Ureter (tissue), 1 donor: ENCODE measurements at places on chromosomes 3 and 15. TPM values are rescaled to one million over a fixed set of nuclear protein-coding genes. Genes with fewer than 3 reads are reported as not detected.

GRCh38 chr3:66592927-66593625 lies 92.3 kb upstream of the LRIG1 start:
- no peak for DNase-seq

The TERC gene
- 1.4 TPM for total RNA-seq

DNA sequence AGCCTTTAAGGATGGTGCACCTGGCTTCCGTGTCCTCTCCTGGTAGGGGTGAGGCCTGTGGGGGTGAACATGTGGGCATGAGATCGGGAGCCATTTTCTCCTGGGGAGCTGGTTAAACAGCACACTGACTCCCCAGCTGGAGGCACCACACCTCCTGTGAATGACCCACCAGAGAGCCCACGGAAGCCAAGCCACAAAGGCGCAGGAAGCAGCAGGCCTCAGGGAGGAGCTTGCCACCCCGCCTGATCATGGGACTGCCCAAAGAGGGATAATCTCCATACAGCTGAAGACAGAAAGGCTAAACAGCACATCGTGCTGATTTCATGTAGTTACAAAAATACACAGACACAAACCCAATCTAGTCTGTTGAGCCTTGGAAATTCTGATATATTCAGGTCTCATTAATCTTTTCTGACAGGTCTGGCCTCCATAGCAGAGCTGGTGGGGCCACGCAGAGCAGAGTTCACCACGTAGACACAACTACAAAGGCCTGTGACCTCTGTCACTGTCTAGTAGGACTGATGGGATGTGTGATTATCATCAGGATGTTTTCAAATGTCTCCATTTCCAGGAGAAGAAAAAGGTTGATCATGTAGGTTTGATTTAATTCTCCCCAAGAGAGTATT lies 75.2 kb downstream of the DUT start:
- DNase-seq = no peak

DNA sequence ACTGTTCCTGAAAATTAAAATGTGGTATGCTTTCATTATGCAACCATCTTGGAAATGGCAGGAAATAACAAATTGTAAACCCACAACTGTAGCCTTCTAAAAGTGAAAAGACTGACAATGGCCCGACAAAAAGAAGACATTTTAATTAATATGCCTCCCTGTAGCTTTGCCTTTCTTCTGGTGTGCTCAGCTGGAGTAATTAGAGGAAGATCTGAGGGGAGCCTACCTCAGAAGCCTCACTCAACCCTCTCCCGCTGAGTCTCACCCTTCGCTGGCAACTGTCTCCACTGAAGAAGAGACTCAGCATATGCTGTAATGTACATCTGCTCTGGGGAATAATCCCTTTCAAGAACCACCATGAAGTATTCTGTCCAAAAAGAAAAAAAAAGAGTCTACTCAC lies 104.7 kb upstream of the SETMAR start:
- no peak for DNase-seq

The CCR8 gene
- total RNA-seq = not detected

The LIPC gene
- 10.5 TPM for total RNA-seq

The MYO5C gene
- 56.3 TPM for total RNA-seq

GRCh38 chr3:160450846-160451245 lies 1.3 kb upstream of the TRIM59 start:
- no peak for DNase-seq

DNA sequence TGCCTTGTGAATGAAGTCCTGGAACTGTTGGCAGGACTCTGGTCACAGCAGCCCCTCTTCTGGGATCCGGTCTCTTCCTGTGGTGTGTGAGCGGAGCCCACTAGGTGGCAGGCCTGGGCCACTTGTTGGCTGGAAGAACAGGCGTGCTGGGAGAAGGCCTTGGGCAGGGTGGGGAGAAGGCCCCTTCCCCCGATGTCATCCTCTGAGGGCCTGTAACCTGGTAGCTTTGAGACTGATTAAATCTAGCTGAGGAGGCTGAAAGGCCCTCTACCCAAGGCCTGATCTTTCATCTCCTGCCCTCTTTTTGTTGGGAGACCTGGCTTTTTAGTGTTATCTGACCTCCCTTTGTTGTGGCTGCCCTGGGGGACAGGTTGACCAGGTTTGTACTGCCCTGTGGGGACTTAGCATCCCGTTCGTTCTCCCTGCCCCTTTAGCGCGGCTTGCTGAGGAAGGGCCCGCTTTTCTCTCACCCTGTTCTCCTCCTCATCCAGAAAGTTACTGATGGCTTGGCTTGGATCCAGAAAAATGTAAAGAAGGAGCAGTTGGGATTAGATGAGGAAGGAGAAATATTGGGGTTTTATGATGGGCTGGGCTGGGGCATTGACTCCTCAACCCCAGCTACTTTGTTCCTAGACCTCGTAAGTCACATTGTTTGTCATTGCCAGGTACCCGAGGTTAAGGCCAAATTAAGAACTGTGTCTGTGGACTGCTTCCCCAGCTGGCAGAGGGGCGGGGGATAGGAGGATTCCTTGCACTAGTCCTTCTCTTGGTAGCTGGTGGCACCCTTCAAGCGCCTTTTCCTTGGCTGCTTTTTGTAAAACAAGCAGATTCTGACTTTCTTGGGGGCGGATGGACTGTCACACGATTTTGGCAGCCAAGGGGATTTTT lies 48.5 kb downstream of the CHCHD6 start:
- peak; percentile 83 for DNase-seq

GRCh38 chr3:15728766-15729165 lies 69.0 kb downstream of the ANKRD28 start:
- DNase-seq = no peak

The ADGRG7 gene
- 0.78 TPM for total RNA-seq

DNA sequence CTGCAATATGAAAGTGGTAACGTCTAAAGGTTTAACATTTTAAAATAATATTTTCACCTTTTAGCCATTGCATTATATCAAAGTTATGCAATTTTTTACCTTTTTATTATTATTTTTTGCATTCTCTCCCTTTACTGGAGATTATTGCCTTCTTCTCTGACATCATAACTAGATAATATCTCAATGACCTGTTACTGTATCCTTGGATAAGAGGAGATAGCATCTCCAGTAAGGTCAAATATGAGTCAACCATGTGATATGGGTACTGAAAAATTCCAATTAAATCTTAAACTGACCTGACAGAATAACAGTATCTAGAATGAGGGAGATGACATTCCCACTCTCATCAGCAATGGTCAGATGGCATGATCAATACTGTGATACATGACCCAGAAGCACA lies 108.3 kb downstream of the ZBTB20 start:
- no peak for DNase-seq

GRCh38 chr3:36538136-36538749 lies 157.9 kb downstream of the STAC start:
- DNase-seq = no peak

GRCh38 chr15:98753726-98754656 lies 105.7 kb downstream of the IGF1R start:
- no peak for DNase-seq

The POLQ gene
- total RNA-seq = 0.83 TPM

DNA sequence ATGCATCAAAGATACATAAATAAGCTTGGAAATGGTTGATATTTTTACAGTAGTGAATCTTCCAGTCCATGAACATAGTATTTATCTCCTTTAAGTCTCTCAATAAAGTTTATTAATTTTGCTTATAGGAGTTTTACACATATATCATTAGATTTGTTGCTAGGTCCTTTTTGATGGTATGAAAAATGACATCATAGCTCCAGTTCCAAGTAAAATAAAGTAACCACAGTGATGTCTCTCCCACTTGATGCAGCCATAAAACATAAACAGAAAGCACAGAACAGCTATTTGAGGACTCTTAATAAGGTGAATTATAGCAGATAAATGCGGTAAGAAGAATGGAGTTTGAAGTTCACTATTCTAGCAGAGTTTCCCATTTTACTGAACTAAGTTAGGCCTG lies 20.8 kb downstream of the DMXL2 start:
- no peak for DNase-seq

DNA sequence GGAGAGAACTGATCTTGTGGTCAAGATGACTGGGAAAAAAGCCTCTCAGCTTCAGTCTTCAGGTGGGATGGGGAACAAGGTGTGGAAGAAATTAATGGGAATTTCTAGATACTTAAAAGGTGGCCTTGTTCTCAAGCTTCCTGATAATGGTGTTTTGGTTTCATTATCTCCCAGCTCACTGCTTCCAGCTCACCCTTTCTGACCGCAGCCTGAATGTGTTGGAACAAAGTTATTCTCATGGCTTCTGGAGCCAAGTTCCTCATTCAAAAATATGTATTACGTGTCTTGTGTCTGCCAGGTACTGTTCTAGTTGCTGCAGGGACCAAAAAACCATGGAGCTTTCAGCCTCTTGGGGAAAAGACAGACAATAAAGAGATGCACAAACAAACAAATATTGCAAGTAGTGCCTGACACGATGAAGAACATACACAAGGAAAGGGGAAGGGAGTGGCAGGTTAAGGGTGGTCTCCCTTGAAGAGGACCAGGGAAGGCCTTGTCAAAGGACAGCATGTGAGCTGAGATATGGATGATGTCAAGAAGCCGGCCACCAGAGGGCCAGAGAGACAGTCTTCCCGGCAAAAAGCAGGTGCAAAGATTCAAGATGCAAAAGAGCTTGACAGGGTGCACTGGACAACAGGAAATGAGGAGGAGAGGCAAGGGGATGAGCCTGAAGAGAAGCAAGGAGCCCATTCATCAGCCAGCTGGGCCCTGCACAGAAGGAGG lies 35.5 kb downstream of the ARRDC4 start:
- DNase-seq = no peak

DNA sequence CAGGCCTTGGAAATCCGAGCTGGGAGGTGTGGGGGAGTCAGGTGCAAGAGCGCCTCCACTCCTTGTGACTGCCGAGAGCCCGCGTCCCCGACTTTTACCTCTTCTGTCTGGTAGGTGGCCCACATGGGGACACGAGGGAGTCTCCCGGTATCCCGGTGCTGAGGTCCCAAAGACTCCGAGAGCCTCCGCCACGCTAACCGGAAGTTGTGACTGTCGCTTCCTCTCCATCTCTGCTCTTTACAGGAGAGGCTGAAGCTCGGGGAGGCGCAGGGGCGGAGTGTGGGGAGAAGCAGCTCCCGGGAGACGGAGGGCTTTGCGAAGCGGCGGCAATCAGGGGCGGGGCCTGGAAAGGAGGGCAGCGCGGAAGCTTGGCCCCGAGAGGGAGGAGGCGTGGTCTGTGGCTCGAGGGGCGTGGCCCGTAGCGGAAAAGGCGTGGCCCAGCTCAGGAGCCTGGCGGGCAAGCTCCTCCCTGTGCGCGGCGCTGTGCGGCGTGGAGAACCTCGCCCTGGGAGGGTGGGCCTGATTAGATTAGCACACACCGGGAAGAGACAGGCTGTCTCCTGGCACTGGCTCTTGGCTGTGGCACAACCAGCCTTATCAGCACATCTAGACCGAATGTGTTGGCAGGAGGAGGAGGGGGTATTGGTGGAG lies 143.9 kb downstream of the GABRB3 start:
- peak; percentile 78 for DNase-seq

The EEF1AKMT4 gene
- total RNA-seq = 3.1 TPM

The SLC28A1 gene
- total RNA-seq = not detected

The CCR3 gene
- not detected for total RNA-seq

DNA sequence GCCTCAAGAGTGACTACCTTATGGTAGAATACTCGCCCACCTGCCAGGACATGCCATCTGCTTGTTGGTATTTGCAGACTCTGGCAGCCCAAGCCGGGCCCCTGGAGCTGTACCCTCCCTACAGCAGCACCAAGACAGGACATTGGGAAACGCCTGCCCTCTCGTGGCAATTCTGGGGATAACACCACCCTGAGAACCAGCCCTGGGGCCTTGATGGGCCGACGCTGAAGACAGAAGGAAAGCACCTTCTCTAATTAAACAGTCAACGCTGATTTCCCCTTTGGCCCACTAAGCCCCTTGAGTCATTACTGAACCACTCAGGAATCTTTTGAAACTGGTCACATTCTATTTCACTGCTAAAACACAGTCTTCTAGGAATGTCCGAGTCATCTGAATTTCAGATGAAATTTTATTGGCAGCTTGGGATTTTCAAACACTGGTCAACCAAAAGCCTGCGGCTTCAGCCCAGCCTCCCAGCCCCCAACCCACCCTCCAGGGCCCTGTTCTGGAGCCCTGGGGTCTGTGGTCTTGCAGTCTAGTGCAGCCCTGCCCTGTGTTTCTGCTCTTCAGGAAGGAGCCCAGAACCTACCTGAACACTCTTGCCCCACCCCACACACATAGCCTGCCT lies 91.3 kb downstream of the TMEM266 start:
- peak; percentile 86 for DNase-seq

DNA sequence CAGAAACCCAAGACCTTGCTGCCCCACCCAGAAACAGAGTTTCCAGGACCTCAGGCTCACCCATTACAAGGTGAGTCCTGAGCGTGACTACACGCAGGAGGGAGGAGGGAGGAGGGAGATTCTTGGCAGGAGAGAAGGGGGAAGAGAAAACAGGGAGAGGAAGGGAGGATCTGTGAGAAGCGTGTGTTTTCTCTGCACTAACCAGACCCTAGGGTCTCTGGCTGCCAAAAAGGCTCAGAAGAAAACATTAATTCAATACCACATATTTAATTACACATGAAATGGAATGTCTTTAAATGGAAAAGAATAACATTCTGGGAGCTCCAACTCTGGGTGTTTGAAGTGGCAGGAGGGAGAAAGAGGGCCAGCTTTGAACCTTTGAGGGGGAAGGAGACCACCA lies 309.0 kb downstream of the NTRK3 start:
- DNase-seq = no peak

The BNC1 gene
- 1.1 TPM for total RNA-seq

The IL5RA gene
- total RNA-seq = not detected
